ENCODE measurements at places on chromosomes 13 and 19.

DNA sequence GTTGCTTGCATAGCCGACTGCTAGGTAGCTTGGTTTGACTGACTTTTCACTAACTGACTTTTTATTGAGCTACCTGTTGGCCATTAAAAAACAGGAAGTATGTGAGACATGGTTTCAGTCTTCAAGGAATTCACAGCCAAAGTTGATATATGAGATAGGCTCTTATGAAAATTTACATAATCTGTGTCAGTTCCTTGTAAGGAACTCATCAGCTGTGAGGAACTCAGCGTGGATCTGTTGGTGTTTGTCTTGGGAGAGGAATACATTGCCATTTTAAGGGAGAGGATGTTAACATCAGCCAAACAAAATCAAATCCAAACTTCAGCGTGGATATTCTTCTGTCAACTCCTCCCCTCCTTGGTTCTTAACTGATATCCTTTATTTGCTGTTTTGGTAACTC lies 2.0 kb downstream of the RNF113B start:
- no peak for DNase-seq

DNA sequence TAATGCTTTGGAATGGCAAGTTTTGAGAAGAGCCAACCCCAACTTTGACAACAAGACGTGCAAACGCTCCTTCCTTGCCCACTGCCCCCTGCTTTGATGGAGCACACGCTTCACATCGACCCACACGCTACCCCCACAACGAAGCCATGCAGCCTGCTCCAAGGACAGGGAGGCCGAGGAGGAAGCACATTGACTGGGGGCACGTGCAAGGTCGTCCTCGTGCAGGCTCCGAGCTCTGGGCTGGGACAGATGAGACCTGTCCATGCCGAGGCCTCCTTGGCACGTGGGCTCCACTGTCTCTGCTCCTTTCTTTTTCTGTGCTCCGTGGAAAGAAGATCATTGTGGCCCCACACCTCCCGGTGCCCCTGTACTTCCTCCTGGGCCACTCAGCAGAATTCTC lies 309.0 kb downstream of the TEX29 start:
- no peak for DNase-seq

- DNase-seq, result no peak
Measured at GRCh38 chr13:48040896-48041295, 3.4 kb downstream of the NUDT15 start.

GRCh38 chr19:13684021-13684420 lies 80.3 kb upstream of the MRI1 start:
- DNase-seq, result no peak

GRCh38 chr19:2532252-2533071 lies 56.5 kb downstream of the GADD45B start:
- no peak for DNase-seq

GRCh38 chr19:46226438-46226973 lies 3.0 kb upstream of the IGFL1 start:
- no peak for DNase-seq

DNA sequence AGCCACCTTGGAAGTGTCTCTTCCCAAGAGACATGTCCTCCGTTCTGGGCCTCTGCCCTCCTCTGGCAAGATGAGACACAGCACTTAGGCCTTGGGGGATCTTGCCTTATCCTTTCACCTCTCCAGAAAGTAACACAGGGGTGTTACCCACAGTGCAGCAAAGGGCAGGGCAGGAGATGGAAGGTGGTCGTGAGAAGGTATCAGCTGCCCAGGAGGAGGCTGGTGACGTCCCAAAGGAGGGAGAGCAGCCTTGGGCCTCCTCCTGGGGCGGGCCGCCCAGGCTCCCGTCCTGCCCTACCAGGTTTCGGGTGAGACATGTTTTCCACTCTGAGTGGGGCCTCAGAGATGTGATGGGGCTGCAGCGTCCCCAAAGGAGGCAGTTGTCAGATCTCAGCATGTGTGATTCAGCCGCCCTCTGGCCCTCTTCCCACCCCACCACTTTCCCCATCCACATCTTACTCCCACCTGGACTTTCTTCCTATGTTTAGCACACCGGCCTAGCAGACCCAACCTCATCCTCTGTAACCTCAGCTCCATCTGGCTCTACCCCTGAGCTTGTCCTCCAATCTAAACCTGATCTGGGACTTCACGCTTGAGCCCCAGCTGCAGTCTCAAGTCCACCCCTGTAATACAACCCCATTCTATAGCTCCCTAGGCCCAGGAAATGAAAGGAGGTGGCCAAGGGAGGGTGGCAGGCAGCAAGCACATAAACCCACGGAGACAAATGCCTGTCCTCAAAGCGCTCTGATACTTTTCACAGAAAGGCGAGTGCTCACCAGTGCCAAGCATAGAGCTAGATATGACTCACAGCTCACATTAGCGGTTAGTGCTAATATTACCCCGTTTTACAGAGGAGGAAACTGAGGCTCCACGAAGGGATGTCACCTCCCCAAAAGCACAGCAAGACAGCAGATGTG lies 9.3 kb downstream of the POU2F2 start:
- no peak for DNase-seq

DNA sequence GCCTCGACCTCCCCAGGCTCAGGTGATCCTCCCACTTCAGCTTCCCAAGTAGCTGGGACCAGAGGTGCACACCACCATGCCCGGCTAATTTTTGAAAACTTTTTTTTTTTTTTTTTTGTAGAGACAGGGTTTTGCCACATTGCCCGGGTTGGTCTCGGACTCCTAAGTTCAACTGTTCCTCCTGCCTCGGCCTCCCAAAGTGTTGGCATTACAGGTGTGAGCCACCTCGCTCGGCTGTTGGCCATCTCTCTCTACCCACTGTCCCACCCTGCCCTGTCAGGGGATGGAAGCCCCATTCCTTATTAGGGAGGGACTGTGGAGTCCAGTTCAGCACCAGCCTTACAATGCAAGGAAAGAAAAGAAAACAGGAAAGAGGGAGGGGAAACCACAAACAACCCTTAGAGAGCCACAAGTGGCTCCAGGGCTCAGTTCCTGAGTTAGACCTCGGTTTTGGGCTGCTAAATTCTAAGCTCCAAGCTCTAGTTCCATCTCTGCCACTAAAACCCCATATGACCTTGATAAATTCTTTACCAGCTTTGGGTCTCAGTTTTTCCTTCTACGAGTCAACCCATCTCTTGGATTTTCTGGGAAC lies 31.7 kb downstream of the ACTL9 start:
- no peak for DNase-seq

DNA sequence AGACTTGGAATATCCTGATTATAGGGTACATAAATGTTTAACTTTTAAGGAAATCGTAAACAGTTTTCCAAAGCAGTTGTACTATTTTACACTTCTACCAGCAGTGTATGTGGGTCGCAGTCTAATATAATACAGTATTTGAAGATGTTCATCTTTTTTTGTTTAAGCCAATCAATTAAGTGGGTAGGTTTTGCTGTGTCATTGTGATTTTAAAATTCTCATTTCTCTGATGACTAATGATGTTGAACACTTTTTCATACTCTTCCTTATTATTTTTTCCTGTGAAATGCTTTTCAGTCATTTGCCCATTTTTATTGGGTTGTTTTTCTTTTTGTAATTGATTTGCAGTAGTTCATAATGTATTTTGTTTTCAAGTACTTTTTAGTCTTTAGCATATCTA lies 2689.7 kb downstream of the PCDH9 start:
- no peak for DNase-seq

- peak; percentile 76 for DNase-seq
Measured at GRCh38 chr13:107866941-107867623, 348.3 kb downstream of the LIG4 start.

DNA sequence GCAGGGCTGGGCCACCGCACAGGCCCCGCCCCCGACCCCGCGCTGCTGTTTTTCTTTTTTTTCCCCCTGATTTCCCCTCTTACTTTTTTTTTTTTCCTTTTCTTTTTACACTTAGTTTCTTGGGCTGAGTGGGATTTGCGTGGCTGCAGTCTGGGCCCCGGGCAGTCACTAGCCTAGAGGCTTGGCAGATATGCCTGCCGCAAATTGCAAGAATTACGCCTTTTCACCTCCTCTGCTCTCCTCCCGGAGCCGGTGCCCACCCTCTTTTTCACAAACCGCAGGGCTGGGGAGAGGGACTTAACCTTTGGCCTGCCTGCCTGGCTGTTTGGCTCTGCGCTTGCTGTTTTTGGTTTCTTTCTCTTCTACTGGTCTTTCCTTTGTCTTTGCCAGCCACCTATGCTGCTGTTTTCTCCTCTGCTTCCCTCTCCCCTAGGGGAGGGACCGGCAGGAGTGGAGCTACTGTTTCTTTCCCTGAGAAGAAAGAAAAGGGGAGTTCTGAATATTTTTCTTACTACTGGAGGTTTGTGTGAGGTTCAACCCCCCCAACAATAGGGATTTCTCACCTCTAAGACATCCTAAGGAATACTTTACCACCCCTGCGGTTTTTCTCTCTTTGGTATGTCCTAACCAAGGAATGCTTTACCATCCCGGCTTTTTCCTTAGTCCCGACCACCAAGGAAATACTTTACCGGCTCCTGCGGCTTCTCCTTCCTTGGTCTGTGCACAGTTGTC lies 11.0 kb downstream of the ZNF552 start:
- DNase-seq, result no peak

GRCh38 chr13:92362717-92363116 lies 863.9 kb upstream of the GPC6 start:
- peak; percentile 64 for DNase-seq

- DNase-seq, result no peak
Measured at GRCh38 chr19:17220207-17220758, 5.1 kb downstream of the USE1 start.

- DNase-seq, result peak; percentile 4
Measured at GRCh38 chr19:32224371-32225244, 120.8 kb upstream of the ZNF507 start.

DNA sequence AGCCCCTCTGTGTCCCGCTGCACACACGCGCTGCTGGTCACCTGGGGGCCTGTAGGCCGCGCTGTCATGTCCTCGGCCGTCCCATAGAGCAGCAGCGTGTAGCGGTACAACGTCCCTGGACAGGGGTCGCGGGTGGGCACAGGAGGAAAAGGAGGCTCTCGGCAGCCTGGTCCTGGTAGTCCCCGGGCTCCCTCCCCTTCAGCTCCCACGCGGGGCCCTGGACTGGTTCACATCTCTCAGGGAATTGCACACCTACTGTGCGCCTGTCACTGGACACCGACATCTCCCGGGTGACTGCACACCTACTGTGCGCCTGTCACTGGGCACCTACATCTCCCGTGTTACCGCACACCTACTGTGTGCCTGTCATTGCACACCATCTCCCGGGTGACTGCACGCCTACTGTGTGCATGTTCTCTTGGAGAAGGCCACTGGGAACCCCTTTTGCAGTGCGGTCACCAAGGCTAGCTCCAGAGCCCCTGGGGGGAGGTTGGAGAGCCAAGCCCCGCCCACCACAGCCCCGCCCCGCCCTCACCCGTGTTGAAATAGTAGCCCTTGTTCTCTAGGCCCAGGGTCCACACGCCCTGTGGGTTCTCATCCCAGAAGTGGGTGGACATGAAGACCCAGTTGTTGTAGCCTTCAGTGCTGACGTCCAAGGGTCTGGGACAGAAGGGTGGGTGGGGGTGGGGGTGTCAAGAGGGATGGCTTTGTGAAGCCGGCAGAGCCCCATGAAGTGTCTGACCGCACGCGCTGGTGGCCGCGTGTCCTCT lies 3.5 kb upstream of the C19orf25 start:
- no peak for DNase-seq

GRCh38 chr19:17611462-17612244 lies 56.2 kb downstream of the COLGALT1 start:
- no peak for DNase-seq

- DNase-seq, result no peak
Measured at GRCh38 chr19:16851031-16851712, 22.0 kb downstream of the SIN3B start.

DNA sequence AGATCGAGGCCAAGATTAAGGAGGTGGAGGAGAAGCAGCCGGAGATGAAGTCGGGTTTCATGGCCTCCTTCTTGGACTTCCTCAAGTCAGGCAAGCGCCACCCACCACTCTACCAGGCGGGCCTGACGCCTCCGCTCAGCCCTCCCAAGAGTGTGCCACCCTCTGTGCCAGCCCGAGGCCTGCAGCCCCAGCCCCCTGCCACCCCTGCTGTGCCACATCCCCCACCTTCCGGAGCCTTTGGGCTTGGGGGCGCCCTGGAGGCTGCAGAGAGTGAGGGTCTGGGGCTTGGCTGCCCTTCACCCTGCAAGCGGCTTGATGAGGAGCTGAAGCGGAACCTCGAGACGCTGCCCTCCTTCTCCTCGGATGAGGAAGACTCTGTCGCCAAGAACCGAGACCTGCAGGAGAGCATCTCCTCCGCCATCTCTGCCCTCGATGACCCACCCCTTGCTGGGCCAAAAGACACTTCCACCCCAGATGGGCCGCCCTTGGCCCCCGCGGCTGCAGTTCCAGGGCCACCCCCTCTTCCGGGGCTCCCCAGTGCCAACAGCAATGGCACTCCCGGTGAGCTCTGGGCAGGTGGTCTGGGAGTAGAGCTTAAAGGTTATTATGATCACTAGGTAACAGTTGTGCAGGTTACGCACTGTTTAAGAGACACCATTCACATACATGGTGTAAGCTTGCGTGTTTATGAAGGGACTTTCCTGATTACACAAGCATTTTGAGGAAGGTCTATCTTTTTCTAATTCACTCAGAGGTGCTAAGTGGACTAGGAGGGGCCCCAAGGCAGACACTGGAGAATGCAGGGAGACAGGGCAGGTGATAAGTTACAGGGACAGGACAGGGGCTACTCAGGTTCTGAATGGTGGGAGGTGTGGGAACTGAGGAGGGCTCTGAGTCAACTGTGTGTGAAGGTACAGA lies 8.7 kb downstream of the PRR12 start:
- no peak for DNase-seq

GRCh38 chr13:59970847-59971246 lies 192.9 kb downstream of the DIAPH3 start:
- DNase-seq, result no peak

GRCh38 chr13:87792878-87793277 lies 121.7 kb downstream of the SLITRK5 start:
- no peak for DNase-seq

DNA sequence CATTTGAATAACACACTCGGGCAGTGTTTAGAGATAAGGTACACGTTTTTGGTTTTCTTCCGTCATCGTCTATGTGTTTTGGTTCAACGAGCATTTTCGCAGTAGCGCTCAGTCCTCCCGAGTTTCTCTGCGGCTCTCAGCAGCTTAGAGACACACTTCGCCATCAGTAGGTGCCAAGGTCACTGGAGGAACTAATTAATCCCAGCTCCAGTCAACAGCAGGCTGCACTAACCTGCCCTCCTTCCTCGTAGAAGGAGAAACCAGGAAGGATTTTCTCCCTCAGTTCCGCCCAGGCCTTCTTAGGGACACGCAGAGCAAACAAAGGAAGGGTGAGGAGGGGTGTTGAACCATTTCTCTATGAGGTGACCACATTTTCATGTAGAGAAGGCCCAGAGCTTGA lies 12.6 kb downstream of the MBNL2 start:
- no peak for DNase-seq

Data from NCI-H1092 treated with DMSO at 0.1 percent for 48 hours (cell line).